Cardiac muscle cell (in vitro differentiated cells and primary cell): ENCODE measurements at places on chromosomes 1 and 21. TPM values are rescaled to one million over a fixed set of nuclear protein-coding genes. Genes with fewer than 3 reads are reported as not detected.

DNA sequence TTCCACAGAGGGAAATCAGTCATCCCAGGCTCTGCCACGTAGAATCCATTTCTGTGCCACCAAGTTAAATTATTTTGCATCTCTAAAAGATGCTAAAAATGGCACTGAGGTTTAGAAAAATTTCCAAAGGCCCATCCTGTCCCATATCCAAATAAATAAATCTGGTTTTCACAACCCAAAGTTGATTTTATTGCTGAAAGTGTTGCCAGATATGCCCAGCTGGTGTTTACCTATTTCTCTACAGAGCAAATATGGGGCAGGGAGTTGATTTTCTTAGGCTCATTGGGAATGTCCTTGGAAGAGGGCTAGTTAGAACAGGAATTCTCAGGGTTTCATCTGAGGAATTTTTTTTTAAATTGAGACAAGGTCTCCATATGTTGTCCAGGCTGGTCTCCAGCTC, 19.0 kb downstream of the MAP1LC3C start:
- DNase-seq = no peak

GRCh38 chr1:58964428-58964827, 180.6 kb upstream of the JUN start:
- DNase-seq = no peak

LRRC8C gene
- total RNA-seq = 3.4 and 4.3 TPM in 2 replicates

GRCh38 chr1:34831721-34832246, 27.8 kb downstream of the SMIM12 start:
- no peak for DNase-seq

CD1D gene
- total RNA-seq = 4.6 and 5.4 TPM in 2 replicates

TMEM81 gene
- total RNA-seq = 2.1 and 2.2 TPM in 2 replicates

GRCh38 chr1:39130325-39130724, 74.2 kb upstream of the MACF1 start:
- peak; percentile 87 for DNase-seq

OR2L13 gene
- not detected in 2 replicates for total RNA-seq

DNA sequence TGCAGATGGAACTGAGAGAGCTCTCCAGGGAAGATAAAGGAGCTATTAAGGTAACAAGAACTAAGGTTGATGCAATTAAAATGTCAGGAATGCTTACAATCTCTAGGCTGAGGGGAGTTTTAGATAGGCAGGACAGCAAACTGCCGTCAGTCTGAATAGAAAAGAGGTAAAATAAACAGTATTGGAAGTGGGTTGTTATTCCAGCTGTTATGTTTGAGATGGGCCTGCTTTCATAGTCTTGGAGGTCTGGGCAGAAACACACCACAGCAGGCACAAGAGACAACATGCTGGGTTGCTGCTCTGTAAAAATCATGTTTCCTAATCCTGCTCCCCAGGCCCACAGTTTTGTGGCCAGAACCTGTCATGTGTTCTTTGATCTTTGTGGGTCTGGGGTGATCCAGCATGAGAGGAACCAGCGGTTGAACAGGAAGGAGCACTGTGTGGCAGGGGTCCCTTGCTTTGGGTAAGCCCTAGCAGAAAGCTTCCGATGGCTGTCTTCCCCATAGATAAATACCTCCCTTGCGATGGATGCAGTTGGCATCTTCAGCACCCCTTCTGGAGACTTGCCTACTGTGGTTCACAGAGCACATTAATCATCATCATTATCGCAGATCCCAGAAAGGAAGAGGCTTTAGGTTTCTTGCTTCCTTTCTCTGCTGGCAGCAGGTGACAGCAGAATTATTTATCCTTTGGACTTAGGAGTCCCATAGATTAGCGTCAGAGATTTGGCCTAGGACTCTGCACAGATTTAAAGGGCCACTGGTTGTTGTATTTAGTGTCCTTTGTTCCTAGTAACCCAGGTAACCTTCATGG, 97.1 kb downstream of the AK5 start:
- DNase-seq = no peak

KCNJ9 gene
- total RNA-seq = 0.03 and 0.11 TPM in 2 replicates

- no peak for DNase-seq
Measured at GRCh38 chr1:179321533-179322216, 28.1 kb downstream of the SOAT1 start.

SYNC gene
- 2.5 and 4.5 TPM in 2 replicates for total RNA-seq

- peak; percentile 38 for DNase-seq
Measured at GRCh38 chr1:236774926-236775325, 20.2 kb upstream of the MTR start.

KIF14 gene
- 1.3 and 14.2 TPM in 2 replicates for total RNA-seq

DNA sequence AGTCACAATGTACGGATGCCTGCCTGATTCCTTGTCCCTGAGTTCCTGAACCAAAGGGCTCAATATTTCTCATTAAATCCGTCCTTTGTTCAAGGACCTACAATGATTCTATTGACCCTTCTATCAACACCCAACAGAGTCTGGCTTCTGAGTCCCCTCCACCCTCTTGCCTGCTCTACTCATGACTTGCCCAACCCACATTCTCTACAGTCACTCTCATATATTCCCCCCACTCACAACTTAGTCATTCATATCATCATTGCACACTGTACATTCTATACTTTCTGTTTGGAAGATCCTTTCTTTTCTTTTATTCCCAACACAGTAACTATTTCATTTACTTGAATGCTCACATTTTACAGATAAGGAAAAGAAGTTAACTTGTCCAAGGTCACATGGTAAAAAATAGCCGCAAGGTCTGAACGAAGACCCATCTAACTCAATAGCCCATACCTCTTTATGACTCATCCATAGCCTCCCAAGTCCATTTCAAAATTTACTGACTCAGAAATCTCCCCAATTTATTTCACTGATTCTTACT, 3.6 kb downstream of the OTUD7B start:
- no peak for DNase-seq

DNA sequence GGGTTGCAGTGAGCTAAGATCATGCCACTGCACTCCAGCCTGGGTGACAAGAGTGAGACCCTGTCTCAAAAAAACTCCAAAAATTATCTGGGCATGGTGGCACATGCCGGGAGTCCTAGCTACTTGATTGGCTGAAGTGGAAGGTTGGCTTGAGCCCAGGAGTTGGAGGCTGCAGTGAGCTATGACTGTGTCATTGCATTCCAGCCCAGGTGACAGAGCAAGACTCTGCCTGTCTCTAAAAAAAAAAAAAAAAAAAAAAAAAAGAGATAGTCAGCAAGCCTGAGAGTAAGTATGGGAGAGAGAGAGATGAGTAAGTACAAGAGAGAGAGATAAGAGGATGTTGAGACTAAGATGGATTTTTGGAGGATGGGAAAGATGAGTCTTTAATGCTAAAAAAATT, 180.8 kb upstream of the CACYBP start:
- no peak for DNase-seq

DNA sequence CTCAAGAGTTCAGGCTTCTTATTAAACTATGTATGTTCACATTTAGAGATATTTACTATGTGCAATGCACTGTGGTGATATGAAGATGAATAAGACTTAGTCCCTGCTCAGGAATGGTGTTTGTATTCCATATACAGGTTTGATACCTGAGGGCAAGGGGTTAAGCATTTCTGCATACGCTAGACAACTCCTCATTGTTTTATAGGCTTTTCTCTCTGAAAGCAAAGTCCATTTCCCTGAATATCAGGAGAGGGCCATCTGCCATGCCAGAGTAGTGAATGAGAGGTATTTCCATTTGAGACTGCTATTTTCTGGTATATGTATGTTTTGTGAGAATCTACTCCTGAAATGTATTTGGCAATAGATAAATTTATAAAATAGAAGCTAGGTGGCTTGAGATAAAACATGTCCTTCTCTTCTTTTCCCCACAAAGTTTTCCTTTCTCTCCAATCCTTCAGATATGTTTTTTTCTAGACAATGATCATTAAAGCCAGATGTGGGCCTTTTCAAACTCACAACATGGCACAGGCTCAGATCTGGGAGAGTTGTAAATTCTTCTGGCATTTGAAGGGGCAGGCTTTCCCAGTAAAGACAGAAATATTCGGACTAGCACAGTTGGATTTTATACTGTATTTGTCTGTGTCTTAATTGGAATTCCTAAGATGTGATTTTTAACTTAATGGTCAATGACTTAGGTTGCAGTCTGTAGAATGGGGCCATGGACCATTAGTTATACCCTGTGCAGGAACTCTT, 73.3 kb upstream of the WDR26 start:
- no peak for DNase-seq

- DNase-seq = no peak
Measured at GRCh38 chr1:94309829-94310569, 72.6 kb upstream of the ARHGAP29 start.

GRCh38 chr21:45078371-45078770, 4.0 kb downstream of the ADARB1 start:
- no peak for DNase-seq

- no peak for DNase-seq
Measured at GRCh38 chr1:94178901-94179300, 58.0 kb upstream of the ABCA4 start.

- DNase-seq = no peak
Measured at GRCh38 chr1:66396212-66396890, 137.6 kb upstream of the SGIP1 start.

DNA sequence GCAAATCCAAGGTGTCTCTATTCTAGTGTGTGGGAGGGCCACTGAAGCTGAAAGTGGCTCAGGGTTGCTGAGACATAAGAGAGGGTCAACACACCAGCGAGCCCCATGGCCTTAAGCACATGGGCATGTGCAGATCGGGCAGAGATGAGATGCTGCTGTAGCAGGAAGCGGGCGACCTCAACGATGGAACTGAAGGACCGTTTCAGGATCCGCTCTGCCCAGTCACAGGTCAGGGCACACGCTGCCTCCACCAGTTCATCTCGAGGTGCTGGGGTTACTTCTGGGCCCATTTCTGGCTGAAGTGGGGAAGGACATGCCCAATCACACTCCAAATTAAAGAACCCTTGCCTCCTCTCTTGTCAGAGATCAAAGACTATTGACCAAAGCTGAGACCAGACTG, 3.5 kb downstream of the RFX5 start:
- DNase-seq = no peak

B3GALT2 gene
- 1.5 and 1.7 TPM in 2 replicates for total RNA-seq

FNDC5 gene
- total RNA-seq = 34.2 and 40.7 TPM in 2 replicates

GRCh38 chr1:224640018-224640417, 23.9 kb downstream of the CNIH3 start:
- no peak for DNase-seq

APOBEC4 gene
- total RNA-seq = not detected in 2 replicates

DNA sequence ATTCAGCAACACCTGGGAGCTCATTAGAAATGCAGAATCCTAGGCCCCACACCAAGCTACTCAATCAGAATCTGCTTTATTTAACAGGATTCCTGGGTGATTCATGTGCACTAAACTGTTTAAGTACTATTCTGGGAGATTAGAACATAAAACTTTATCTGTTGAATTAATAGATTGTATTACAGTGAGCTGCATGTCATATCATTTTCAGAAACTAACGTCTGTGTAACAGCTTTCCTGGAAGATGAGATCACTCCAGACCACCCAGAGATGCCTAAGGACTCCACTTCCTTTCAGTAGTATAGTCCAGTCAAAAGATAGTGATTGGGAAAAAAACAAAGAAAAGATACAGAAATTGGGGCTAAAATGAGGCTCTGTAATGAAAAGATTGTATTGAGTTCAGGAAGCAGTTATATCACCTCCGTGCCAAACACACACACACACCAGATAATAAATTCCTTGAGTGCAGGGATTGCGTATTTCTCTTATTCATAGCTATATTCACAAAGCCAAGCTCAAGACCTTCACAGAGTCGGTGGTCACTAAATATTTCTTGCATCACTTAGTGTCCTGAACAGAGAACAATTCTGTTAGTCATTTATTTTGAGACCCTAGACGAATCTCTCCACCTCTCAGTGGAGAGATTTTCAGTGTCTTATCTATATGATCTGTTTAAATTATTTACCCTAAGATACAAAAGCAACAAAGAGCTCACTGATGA, 178.2 kb downstream of the DSCAM start:
- no peak for DNase-seq

DNA sequence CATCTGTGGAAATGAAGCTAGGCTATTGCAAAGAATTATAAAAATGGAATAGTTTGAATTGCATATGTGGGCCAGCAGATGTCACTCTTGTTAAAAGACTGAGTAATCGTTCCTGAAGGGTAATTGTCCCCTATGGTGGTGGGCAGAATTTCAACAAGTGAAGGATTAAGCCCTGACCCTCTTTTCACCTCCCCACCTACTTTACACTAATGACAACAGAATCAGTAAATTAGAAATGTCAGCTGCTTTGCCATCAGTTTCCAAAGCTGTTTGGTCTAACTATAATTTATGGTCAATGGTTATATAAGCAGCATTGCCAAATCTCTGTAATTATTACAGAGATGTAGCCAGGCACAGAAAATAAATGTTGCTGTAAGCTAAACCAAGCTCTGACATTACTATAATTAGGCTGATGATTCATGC, 898.6 kb downstream of the AMY1C start:
- DNase-seq = peak; percentile 49

DNA sequence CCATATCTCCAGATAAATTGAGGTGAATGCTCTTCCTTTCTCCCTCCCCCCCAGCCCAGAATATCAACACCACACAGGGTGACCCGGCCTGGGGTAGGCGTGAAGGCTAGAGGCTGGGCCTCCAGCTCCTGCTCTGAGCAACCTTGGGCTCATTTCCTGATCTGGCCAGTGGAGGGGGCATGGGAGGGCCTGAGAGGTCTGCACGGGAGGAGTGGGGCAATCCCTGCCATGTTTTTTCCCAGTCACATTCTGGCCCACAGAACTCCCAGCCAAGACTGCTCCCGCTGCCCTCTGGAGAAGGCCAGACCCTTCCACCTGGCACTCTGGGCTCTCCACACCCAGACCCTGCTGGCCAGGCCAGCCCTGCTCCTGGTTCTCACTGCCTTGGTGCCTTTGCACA, 3.9 kb downstream of the CLDN19 start:
- peak; percentile 39 for DNase-seq

TRPM2 gene
- not detected in 2 replicates for total RNA-seq

DNA sequence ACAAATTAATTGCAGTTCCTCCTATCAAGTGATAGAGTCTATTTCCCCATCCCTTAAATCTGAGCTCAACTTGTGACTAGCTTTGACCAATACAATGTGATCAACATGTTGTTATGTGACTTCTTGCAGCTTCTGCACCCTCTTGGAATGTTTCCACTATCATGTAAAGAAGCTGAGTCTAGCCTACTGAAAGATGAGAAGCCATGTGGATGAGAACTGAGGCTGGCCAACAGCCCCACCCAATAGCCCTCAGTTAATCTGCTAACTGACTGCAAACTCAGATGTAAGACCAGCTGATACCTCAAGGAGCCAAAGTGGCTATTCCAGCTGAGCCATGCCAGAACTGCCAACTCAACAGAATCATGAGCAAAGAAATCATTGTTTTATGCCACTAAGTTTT, 44.0 kb downstream of the LYST start:
- DNase-seq = no peak

- DNase-seq = no peak
Measured at GRCh38 chr1:17377325-17377953, 5.4 kb downstream of the PADI6 start.

GRCh38 chr1:75097654-75098053, 36.5 kb upstream of the LHX8 start:
- DNase-seq = peak; percentile 15

DNA sequence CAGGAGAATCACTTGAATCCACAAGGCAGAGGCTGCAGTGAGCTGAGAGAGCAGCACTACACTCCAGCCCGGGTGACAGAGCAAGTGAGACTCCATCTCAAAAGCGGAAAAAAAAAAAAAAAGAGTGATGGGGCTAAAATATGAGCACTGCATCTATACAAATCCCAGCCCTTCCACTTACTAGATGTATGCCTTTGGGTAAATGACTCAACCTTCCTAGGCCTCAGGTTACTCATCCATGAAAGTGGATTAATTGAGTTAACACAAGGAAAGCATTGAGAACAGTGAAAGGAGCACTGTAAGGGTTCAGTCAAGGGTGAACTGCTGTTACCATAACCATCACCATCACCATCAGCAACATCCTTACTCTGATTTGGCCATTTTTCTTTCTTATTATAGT, 226.4 kb upstream of the C8B start:
- DNase-seq = no peak
